ENCODE measurements at places on chromosomes 16 and 17. TPM values are rescaled to one million over a fixed set of nuclear protein-coding genes. Genes with fewer than 3 reads are reported as not detected.

DNA sequence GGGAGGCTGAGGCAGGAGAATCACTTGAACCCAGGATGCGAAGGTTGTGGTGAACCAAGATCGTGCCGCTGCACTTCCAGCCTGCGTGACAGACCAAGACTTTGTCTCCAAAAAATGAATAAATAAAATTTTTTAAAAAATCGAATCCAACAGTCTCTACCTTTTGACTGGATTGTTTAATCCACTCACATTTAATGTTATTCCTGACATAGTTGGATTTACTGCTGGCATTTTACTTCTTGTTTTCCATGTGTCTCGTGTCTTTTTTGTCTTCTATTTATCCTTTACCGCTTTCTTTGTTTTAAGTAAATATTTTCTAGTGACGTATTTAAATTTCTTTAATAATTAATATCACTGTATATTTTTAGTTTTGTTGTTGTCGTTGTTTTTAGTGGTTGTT lies 5.4 kb upstream of the CES4A start:
- no peak for DNase-seq

DNA sequence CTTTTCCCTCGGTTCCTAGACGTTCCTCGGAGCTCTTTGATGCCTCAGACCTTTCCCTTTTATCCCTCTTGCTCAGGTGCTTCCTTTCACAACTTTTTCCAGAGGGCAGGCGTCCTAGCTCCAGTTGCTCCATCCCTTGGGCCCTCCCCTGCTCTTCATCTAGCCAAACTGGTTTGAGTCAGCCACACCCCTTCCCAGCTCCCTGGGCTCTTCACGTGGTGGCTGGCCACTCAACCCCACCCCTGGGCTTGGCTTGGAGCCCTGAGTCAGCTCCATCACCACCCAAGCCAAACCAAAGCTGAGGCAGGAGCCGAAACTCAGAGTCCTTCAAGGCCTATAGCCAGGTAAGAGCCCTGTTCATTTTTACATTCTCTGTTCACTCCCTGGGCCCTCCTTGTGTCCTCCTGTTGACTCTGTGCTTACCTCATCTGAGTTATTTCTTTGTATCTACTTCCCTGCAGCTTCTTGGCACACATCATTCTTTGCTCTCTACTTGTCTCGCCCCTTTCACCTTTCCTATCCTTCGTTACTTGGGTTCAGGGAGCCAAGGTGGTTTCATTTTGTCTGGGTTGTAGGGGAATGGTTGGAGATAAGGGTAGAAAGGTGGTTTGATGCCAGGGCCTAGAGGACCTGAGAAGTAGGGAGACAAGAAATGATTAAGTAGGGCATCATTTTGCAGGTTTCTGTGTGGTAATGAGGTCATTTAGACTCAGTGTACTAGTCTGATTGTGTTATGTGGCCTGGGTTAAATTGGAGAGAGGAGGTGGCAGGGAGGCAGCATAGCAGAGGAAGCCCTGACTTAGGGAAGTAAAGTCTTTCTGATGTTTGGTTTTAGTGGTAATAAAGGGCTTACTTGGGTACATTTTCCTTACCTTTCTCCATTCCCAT lies 7.6 kb upstream of the PHKG2 start:
- DNase-seq = no peak

- no peak for DNase-seq
These were observed 3.9 kb downstream of the DPEP2 start for GRCh38 chr16:67995423-67995822.

GRCh38 chr17:44798356-44798755 lies 31.7 kb downstream of the GJC1 start:
- no peak for DNase-seq

The CLEC19A gene
- not detected for polyA plus RNA-seq
